ENCODE measurements at places on chromosomes 11 and 22.

DNA sequence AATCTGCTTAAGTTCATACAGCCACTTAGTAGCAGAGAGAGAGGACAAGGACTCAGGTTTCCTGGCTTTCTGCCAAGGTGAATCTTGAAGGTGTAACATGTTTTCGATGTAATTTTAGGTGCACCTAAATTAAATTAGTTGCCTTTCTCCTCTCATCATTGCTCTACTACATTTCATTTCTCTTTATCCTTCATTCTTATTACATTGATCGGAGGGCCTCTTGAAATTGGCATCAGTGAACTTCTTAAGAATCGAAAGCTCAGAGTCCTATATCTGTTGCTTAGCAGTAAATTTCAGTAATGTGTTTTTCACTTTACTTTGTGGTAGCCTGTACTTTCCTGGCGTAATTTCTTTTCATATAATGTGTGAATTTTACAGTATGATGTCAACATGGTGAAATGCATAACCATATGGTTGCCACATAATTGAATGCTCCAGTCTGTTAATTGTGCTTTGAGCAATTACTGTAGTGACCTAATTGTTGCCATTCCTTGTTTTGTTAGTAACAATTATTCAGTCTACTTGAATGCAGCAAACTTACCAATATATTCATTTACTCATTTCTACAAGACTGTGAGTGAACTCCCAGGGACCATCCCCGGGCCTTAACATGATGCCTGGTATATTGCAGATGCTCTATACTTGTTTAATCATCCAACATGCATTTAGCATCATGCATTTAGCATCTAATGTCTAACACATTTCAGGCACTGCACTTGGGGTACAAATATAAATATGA, 138.1 kb downstream of the MAML2 start:
- DNase-seq = no peak

DNA sequence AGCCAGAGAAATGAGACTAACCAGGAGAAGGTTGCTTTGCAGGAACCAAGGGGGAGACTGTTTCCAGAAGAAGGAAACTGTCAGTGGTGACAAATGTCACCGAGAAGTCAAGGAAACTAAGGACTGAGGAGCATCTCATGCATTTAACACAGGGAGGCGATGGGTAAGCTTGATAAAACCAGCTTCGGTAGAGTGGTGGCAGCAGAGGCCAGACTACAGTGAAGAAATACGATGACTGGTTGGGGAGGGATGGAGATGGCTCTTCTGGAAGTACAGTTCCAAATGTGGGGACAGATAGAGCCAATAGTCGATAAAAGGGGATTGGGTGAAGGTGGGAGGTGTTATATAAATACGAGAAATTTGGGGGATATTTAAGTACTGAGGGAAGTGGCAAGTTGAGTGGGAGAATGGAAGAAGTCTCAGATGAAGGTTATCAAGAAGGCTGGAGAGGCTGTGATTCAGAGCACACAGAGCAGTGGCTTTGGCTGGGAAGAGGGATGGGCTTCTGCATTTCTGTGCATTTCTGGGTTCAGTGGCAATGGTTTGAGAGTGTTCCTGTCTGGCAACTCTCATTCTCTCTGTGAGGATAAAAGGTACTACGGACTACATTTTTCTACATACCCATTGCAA, 29.2 kb downstream of the SC5D start:
- no peak for DNase-seq

DNA sequence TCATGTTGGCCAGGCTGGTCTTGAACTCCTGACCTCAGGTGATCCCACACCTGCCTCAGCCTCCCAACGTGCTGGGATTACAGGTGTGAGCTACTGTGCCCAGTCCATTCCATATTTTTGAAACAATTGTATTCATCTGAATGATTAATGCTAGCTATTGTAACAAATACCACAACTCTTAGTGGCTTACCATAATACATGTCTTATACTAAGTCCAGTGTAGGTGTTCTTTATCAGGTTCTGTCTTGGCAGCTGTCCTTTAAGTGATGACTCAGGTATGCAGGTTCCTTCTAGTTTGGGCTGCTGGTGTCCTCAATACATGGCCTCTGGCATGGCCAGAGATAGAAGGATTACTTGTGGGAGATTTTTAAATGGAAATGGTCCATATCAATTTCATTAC, 39.0 kb downstream of the UVRAG start:
- DNase-seq = no peak

DNA sequence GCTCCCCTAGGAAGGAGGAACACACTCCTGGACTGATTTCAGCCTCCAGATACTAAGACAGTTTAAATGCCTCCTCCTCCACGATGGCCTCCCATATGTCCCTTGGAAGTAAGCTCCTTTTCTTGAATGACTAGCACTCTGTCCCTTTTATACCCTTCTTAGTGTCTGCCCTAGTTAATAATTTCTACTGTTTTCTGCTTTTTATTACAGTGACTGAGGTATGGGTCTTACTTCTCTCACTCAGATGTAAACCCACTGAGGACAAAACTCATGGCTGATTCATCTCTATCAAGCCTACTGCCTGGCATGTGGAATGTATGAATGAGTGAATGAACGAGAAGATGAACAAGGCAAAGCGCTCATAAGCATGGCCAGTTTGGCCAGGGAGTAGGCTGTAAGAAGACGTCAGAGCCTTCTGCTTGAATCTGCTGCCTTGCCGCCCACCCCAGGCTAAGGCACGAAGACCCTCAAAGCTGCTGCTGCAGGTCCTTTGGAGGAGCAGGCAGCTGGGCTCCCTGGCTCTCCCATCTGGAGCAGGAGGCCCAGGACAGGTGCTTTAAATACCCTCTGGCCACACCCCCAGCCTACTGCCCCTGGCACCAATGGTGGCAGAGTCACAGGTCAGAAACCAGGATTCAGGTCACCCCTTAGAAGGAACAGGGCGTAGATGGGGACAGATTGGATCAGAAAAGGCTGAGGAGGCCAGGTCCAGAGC, 8.2 kb upstream of the PGA3 start:
- DNase-seq = no peak

DNA sequence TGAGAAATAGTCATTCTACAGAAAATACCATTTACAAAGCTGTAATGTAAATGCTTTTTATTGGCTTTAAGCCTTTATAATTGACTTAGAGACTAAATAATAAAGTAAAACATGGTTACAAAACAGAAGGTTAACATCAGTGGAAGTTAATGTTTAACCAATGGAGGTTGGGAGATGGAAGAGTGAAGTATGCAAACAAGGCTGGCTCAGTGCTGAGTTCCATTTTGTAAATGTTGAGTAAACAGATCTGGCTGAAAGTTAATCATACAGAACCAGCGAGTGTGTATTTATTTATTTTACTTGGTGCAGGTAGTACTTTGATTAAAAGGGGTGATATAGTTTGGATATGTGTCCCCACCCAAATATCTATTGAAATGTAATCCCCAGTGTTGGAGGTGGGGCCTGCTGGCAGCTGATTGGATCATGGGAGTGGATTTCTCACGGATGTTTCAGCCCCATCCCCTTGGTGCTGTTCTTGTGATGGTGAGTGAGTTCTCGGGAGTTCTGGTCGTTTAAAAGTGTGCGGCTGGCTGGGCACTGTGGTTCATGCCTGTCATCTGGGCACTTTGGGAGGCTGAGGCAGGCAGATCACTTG, 827.4 kb downstream of the OPCML start:
- DNase-seq = no peak

DNA sequence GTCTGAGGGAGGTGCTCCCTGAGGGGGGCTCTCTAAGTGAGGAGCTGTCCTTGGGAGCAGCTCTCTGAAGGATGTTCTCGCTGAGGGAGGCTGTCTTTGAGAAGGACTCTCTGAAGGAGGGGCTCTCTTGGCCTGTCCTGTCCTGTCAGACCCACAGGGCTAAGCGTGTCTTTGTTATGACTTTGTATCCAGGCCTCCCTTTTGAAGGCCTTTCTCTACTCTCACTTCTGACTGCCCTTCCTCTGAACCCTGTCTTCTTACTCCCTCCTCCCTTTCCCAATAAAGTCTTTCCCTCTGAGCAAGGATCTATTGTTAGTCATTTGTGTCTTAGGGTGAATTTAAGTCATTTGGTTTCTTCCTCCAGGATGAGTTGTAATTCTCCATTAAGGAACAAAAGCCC, 330.1 kb upstream of the PLET1 start:
- no peak for DNase-seq

DNA sequence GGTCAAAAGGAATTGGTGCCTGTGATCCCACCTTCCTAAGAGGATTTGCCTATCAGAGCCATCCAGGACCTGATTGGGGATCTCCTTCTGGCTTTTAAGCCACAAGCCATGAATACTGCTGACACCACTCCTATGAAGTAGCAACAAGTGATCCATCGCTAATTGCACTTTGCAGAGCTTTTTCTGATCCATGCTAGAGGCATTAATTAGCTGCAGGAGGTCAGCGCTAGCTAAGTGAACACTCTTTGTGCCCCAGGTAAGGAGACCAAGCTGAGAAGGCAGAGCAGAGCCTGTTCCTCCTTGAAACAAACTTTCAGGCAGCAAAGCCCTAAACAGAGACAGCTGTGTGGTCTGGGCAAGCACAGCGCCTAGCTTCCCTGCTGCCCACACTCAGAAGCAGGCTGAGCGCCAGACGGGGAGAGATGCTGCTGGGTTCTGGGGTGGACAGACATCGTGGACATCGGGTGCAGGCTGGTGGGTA, 122.2 kb downstream of the ABTB2 start:
- no peak for DNase-seq

DNA sequence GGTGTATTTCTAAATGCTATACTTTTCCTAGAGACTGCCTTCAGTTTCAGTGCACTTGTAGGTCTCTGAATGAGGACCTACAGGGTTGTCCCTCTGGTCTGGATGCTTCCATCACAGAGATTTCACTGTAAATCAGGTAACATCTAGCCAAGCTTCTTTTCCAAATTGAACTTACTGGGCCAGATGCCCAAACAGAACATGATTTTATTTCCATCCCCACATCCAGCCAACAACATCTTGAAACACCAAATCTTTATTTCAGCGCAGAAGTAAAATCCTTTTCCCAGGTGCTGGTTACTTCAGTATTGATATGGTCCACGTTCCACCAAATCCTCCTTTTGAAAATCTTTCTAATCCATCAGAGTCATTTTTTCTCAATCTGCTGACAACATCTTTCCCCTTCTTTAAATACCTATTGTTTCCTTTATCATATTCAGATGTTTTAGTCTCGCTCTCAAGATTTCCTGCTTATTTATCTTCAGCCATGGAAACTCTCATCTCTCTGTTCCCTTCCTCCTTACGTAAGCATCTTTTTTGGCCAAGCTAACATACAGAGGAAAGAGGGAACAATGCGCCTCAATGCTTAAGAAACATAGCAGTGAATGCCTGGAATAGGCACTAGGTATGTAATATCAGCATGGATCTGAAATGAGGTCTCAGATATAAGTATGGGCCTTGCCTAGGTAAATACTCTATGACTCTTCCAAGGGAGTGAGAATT, 201.2 kb upstream of the MTNR1B start:
- DNase-seq = no peak

DNA sequence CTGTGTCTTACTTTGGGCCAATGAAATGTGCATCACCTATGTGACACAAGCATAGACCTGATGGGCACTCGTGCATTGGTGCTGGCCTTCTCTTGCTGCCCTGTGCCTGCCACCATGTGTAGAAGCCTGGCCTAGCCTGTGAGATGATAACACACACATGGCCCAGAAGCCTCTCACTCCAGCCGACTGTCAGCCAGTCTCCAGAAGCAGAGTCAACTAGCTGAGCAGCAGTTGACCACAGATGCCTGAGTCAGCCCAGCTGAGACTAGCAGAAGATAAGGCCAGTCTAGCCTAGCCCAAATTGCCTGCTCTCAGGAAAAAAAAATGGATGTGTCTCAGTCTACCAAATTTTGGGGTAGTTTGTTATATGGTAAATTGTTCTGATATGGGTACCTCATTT, 46.2 kb downstream of the CSNK2A3 start:
- DNase-seq = no peak

GRCh38 chr22:43753688-43754087, 58.4 kb downstream of the EFCAB6 start:
- no peak for DNase-seq

- no peak for DNase-seq
These were observed 25.2 kb upstream of the MICALL1 start for GRCh38 chr22:37880668-37881440.

GRCh38 chr11:111548525-111548924, 8.0 kb downstream of the LAYN start:
- DNase-seq = no peak

- DNase-seq = no peak
These were observed 152.3 kb downstream of the INSC start for GRCh38 chr11:15266999-15267398.

- DNase-seq = no peak
These were observed 515.5 kb upstream of the ANO3 start for GRCh38 chr11:25816411-25816810.

DNA sequence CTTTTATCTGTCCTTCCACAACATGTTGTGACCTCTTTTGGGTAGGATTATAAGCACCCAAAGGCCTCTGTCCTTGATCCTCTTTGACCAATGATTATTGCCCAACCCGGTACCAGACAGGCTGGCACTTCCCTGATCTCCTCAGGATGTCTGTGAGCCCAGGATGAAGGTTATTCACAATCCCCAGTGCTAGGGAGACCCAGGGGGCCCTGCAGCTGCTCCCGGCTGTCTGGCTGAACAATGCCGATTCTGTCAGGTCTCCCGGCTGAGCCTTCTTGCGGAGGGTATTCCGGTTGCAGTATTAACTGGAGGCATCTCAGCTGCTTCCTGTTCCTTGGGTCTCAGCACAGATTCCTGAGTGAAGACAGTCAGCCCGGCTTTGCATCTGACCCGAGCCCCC, 71.2 kb upstream of the CDON start:
- DNase-seq = no peak

- no peak for DNase-seq
These were observed 47.7 kb downstream of the TST start for GRCh38 chr22:36971341-36972125.

GRCh38 chr11:72038491-72038890, 39.8 kb downstream of the IL18BP start:
- DNase-seq = no peak

- no peak for DNase-seq
These were observed 6.8 kb upstream of the CREB3L1 start for GRCh38 chr11:46270684-46271083.

- no peak for DNase-seq
These were observed 78.3 kb downstream of the RNF169 start for GRCh38 chr11:74826901-74827300.

GRCh38 chr11:13761716-13762115, 93.2 kb downstream of the FAR1 start:
- DNase-seq = no peak

- DNase-seq = no peak
These were observed 79.9 kb upstream of the SYT13 start for GRCh38 chr11:45365961-45366618.
